Hypothalamus (tissue), 51 donors: ENCODE measurements at places on chromosomes 16 and 17.
A peak's percentile ranks its signal among the peaks of the same experiment; 100 is the strongest.

- no peak for DNase-seq
These were observed 543.3 kb downstream of the WWOX start for GRCh38 chr16:78642621-78643285.

GRCh38 chr16:87765473-87765775, 362 bp downstream of the KLHDC4 start:
- DNase-seq = no peak

- peak; percentile 78 for DNase-seq
These were observed 408 bp upstream of the KPNA2 start for GRCh38 chr17:68035131-68035522.

DNA sequence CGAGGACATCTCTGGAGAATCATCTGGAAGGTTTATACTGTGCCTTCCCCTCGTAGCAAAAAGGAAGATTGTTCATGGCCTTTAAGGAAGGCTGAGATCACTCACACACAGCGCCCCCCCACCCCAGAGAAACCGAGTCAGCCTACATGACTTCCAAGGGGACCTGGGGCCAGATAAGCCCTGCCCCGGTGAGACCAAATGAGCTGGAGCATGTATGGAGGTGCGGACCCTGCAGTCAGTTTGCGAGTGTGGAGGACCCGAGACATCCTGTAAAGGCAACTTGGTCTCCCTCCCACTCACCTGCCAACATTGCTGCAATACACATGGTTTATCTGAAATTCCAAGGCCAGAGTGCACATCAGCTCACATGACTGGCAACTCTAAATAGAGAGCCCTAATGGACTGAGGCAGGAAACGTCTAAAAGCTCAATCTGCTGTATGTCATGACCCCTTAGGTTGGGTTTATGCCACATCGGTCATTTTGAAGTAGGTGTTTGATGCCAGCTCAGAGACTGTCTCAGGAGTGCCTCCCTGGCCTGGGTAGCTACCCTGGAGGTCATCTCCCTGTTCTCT, 233.6 kb downstream of the CPPED1 start:
- no peak for DNase-seq

DNA sequence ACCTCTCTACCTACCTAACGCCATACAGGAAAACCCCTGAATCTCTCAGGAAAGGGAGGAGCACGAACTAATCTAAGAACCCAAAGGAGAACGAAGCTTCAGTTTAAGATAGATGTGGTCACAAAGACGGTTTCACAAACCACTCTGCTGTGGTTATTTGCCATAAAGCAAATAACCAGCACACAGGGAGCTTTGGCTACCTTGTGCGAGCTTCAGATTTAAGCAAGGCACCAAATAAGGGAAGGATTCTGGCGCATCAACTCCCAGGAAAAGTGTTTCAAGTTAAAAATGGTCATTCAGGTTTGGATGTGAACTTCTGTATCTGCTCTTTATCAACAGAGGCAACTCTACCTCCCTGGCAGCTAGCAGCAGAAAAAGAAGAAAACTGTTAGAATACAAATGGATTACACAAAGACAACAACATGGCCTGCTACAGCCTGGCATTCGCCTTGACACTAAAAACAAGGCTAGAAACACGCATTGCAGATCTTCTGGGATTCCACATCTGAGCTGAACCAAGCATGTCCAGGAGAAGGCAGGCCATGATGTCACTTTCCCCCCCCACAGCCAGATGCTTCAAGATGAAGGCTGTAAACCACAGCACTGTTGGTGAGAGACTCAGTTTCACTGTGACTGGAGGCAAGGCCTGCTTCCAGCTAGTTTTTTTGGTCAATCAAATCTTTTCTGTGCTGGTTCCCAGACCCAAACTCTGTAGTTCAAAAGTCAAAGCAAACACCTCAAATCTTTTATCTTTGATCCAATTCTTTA, 43.6 kb downstream of the SMG6 start:
- no peak for DNase-seq

DNA sequence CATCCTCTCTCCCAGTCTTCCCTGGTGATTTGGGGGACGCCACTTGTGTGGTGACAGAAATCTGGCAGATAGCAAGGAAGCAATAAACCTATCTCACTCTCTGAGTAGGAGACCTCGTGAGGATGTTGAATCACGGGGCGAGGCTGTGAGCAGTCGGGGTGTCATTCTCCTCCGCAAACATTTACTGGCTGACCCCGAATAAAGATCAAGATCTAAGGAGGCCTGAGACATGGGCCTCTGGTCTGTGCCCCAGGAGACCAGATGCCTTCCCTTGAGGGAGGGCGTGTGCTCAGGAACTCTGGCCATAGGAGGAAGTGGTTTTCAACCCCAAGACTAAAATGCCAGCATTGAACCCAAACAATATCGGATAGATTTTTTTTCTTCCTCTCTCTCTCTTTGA, 53.1 kb downstream of the FOXL1 start:
- no peak for DNase-seq

DNA sequence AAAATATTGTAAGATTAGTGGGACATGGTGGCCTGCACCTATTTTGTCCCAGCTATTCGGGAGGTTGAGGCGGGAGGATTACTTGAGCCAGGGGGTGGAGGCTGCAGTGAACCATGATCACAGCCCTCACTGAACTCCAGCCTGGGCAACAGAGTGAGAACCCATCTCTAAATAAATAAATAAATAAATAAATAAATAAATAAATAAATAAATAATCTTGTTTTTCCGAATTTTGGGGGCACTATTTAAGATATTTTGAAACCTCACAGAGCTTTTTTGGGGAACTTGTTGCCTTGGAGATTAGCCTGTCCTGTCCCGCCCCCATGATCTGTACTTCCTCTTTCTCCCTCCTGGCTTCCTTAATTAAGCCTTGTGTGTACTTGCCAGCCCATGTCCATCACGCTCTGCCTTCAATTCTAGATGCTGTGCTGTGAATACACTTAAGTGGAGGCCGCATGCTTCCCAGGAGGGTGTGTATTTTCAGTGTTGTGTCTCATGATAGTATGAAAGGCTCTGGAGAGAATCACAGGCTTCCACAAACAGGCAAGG, 4.4 kb downstream of the LGALS9 start:
- peak; percentile 6 for DNase-seq
